ENCODE measurements at places on chromosomes 1 and 21. TPM values are rescaled to one million over a fixed set of nuclear protein-coding genes. Genes with fewer than 3 reads are reported as not detected.

GUCA2A gene
- total RNA-seq = not detected

LINGO4 gene
- total RNA-seq = not detected

E2F2 gene
- 0.93 TPM for total RNA-seq

GBP2 gene
- 53.6 TPM for total RNA-seq

C1orf185 gene
- total RNA-seq = not detected

ABCA4 gene
- 0.53 TPM for total RNA-seq

AMPD1 gene
- not detected for total RNA-seq

CYYR1 gene
- total RNA-seq = 0.13 TPM

RPL22 gene
- 209 TPM for total RNA-seq

SLC44A3 gene
- total RNA-seq = 1.7 TPM

BMP8B gene
- under 0.01 TPM for total RNA-seq

TNFAIP8L2 gene
- not detected for total RNA-seq

TCHHL1 gene
- total RNA-seq = not detected

NCAM2 gene
- 5.5 TPM for total RNA-seq

SON gene
- 134 TPM for total RNA-seq

OR2T8 gene
- total RNA-seq = not detected

NEK2 gene
- 22.7 TPM for total RNA-seq

S100A14 gene
- total RNA-seq = 0.25 TPM

YIPF1 gene
- 24.8 TPM for total RNA-seq

FUBP1 gene
- 106 TPM for total RNA-seq

CYP2J2 gene
- 0.13 TPM for total RNA-seq

DMBX1 gene
- not detected for total RNA-seq
